ENCODE measurements at places on chromosomes 1 and 21. TPM values are rescaled to one million over a fixed set of nuclear protein-coding genes. Genes with fewer than 3 reads are reported as not detected.

Gene SH3D21
- polyA plus RNA-seq: 3.7 TPM

Gene RRAGC
- 19.4 TPM for polyA plus RNA-seq

Gene CD48
- 2.5 TPM for polyA plus RNA-seq

Gene ERO1B
- 4.8 TPM for polyA plus RNA-seq

Gene E2F2
- polyA plus RNA-seq: 0.08 TPM
